ENCODE measurements at places on chromosomes 4 and X.
A peak's percentile ranks its signal among the peaks of the same experiment; 100 is the strongest.

DNA sequence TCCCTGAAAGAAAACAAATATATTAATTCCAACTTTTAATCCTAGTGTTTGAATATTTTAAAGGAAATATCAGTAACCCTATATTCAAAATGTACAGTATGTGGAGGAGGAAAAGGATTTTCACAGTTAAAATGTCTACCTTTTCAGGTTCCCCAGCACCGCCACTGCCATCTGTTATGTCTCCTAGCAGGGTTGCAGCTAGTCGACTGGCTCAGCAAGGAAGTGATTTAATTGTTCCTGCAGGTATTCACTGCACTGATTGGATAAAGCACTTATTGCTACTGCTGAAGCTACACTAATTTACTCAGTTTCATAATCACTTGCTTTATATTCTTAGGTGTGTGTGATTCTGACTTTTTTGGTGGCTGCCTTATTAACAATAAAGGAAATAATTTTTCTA is 65.5 kb upstream of the FHDC1 start:
- DNase-seq = peak; percentile 14

DNA sequence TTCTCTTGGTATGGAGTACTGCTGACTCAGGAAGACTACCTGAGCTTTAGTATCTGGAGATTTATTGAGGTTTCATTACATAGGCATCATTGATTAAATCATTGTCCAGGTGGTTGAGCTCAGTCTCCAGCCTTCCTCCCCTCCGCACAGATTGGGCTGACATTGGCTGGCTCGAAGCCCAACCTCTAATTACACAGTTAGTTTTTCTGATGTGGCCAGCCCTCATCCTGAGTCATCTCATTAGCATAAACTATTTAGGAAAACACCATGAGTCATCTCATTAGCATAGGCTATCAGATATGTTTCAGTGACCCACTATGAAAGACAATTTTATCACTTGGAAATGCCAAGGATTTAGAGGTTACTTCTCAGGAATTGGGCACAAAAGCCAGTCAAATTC is 93.9 kb upstream of the ANKRD50 start:
- no peak for DNase-seq

DNA sequence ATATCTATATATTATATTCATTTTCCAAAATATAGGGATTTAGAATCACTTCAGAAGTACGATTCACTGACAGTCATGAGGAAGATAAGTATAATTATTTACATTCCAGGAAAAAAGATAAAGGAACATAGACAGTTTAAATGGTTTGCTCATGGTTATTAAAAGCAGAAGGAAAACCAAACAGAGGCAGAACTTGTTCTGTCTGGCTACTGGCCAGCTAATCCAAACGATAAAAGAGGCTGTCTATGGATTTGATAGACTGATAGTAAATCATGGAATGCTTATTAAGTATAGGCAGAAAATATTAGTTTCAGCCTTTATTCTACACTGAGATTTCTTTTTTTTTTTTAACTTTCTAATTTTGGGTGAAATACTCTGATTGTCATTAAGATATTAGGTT is 50.2 kb downstream of the RPGR start:
- no peak for DNase-seq

DNA sequence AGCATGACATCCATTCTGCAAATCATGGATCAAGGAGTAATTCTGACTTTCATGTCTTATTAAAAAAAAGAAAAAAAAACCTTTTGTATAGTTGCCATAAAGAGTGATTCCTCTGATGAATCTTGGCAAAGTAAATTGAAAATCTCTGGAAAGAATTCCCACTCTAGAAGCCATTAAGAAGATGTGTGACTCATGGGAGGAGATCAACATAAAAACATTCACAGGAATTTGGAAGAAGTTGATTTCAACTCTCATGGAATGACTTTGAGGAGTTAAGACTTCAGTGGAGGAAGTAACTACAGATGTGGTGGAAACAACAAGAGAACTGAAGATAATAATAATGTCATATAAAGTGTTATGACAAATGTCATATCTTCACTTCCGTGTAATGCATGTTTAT is 204.2 kb downstream of the PABPC4L start:
- no peak for DNase-seq

GRCh38 chrX:55489314-55490009 is at the start of gene USP51:
Gene USP51, minus strand, starts transcription at chrX:55489848. Its CDS starts 909 bp downstream, at chrX:55488939.
- no peak for DNase-seq

DNA sequence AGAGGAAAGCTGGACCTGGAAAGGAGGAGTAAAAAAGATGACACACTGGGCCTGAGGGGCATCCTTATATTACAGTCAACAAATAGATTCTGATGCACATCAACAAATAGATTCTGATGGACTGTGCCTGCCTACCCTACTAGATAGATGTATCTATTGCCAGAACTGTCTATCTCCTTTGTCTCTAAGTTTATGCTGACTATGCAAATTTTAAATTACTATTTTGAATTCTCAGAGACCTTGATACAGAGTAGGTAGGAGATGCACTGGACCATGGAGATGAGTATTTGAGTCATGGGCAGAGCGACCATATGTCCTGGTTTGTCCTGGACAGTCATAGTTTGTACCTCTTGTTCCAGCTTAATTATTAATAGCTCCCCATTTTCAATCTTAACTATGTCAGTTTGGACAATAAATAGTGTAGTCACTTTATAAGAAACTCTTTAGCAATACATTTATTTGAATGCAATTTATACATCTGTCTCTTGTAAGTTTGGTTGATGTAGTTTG is 247.9 kb upstream of the PPP1R2C start:
- DNase-seq = no peak

- DNase-seq = no peak
Observed at GRCh38 chrX:133637765-133638164, 222.5 kb upstream of the GPC4 start.

DNA sequence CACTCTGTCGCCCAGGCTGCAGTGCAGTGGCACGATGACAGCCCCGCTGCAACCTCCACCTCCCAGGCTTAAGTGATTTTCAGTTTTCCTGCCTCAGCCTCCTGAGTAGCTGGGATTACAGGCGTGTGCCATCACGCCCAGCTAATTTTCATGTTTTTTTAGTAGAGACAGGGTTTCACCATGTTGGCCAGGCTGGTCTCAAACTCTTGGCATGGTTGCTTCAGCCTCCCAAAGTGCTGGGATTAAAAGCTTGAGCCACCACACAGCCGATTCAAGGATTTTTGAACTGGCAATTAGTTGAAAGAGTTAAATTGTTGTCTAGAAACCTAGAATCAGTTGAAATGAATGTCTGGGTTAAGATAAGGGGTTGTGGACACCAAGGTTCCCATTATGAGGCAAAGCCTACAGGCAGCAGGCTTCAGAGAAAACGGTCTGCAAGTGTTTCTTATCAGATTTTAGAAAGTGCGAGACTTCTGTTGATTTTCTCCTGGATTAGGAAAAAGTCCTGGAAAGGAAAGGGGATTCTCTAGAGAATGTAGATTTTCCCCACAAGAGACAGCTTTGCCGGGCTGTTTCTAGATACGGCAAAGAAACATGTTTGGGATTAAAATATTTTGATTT is 8.3 kb upstream of the CCNI start:
- no peak for DNase-seq

DNA sequence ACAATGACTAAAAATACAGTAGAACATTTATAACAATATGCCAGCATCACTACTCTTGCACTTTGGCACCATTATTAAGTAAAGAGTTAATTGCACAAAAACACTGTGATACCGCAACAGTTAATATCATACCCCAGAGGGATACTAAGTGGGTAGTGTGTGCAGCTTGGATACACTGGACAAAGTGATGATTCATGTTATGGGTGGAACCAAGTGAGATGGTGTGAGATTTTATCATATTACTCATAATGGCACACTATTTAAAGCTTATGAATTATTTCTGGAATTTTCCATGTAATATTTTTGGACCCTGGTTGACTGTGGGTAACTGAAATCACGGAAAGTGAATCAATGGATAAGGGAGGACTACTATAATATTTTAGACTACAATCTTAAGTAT is 265.3 kb downstream of the PCDH18 start:
- no peak for DNase-seq

DNA sequence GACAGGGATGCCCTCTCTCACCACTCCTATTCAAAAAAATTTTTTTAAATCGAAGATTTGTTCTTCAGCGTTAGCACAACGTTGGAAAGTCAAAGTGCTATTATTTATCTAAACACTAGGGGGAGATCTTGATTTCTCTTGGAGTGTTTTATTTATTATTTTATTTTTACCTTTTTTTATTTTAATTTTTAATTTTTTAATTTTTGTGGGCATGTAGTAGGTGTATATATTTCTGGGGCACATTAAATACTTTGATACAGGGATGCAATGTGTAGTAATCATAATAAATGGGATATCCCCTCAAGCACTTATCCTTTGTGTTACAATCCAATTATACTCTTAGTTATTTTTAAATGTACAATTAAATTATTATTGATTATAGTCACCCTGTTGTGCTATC is 37.4 kb upstream of the SLC10A4 start:
- peak; percentile 10 for DNase-seq

DNA sequence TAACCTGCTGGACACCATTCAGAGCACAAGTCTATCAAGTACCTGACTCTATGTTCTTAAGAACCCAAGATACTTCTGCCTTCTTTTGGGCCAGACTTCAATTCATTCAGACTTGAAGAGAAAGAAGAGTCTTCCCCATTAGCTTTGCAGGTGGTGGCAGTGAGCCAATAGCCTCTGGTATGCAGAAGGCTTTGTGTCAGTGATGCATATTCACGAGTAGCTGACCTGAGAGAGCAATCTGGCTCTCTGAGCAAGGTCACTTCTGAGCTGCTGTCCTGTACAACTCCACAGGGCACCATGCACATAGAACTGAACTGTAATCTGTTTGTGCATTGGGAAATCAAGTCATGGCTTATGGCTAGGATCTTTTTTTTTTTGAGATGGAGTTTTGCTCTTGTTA is 39.9 kb upstream of the SPINK2 start:
- no peak for DNase-seq

All from NCI-H524 (cell line).